GM06990 (cell line): ENCODE measurements at places on chromosomes 1 and 21.

DNA sequence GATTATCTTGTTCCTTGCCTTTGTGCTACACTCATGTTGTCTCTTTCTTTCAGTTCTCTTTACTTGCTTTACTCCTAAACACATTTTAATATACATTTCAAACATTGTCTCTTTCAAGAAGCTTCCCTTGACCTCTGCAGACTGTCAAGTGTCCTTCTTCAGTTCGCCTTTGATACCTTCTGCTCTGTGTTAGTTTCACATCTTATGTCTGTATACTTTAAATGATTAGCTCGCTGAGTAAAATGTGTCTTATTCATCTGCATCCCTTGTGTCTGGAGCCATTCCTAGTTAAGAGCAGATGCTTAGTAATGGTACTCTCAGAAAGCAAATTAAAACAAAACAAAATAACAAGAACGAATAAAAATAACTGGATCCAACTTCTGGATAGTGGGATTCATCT lies 303.3 kb downstream of the S1PR1 start:
- no peak for DNase-seq

GRCh38 chr21:35664683-35665082 lies 395.6 kb downstream of the SETD4 start:
- DNase-seq = no peak

- no peak for DNase-seq
Observed at GRCh38 chr1:156238248-156238647, 3.7 kb upstream of the BGLAP start.

DNA sequence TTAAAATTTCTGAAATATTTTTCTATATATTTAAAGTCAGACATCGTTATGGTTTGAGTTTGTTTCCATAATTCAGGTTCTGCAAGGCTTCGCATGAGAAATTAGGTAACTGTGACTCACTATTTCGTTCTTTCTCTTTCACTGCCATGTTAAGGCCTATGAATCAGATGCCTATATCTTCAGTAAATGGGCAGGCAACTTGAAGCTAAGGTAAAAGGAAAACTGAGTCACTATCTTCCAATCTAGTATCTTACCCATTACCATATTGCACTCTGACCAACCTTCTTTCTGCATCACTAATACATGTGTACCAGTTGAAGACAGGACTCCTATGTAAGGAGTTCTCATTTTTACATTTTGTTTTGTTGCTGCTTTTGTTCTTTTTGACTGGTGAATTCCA lies 37.8 kb downstream of the PYHIN1 start:
- no peak for DNase-seq

- DNase-seq = no peak
Observed at GRCh38 chr1:221637641-221638041, 104.2 kb downstream of the DUSP10 start.

- DNase-seq = no peak
Observed at GRCh38 chr1:233004451-233004850, 54.0 kb downstream of the NTPCR start.

DNA sequence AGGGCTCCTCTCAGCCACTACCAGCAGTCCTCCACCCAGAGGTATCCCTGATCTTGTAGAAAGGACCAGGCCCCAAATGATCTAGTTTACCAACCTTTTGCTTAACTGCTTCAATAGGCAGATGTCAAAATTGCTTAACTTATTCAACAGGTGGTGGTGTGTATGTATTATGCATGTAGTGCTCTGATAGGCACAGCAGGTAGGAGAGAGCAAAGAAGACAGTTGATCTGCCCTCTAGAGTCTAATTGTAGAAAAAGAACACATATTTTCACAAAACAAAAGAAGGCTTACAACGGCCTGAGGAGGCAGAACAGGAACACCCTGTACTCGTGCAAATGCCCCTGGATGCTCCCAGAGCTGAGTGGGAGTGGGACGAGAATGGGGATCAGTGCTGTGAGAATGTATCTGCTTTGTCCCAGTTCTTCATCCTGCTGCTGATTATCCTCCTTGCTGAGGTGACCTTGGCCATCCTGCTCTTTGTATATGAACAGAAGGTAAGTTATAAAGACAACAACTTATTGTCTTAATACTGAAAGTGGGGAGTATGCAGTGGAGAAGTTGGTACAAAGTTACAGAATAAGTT lies 21.1 kb downstream of the CD53 start:
- no peak for DNase-seq

- DNase-seq = no peak
Observed at GRCh38 chr1:158391099-158391498, 8.2 kb downstream of the OR10T2 start.

DNA sequence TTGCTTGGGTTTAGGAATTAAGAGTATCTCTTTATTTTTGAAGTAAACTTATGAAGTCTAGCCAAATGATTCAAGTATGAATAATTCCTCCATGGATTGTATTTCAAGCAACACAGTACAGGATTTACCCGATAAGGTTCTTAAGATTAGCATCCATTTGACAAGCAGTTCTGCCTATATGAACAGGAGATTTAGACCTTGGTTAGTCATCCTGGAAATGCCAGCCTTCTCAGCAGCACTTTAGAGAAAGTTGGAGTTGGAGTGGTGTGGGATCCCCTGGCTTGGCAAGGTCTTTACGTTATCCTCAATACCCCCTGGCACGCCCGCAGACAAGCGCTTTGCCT lies 1.6 kb downstream of the BCAR3 start:
- no peak for DNase-seq

GRCh38 chr1:207003210-207003609 lies 29.3 kb downstream of the C1orf116 start:
- no peak for DNase-seq

- DNase-seq = no peak
Observed at GRCh38 chr1:110055493-110056284, 14.8 kb downstream of the ALX3 start.

GRCh38 chr1:162919034-162919433 lies 58.1 kb upstream of the CCDC190 start:
- DNase-seq = no peak

DNA sequence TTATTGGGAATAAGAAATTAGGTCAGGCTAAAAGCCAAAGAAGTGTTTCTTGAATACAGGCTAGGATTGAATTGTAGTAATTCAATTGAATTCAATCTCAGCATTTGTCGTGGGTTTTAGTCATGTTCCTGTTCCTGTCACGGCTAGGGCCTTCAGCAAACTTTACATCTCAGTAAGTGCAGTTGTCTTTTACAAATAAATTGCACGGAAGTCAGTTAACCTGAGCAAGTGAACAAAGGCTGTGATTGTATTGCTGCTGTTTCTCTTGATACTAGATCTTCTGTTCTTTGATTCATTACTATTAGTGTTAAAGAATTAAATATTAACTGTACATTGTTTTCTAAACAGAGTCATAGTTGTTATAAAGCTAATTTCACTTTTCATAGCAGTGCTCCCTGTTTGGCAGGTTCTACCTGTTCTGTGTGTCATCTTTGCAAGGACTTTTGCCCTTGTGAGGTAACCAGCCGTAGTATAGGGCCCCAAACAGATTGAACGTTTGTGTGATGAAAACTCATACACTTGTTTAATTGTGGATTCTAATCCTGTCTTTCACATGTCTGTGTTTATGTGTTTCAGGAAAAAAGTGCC lies 164.4 kb downstream of the EDEM3 start:
- DNase-seq = no peak

- no peak for DNase-seq
Observed at GRCh38 chr21:17146426-17146825, 366.4 kb upstream of the CXADR start.

- DNase-seq = no peak
Observed at GRCh38 chr21:32876426-32876825, 104.9 kb upstream of the PAXBP1 start.

DNA sequence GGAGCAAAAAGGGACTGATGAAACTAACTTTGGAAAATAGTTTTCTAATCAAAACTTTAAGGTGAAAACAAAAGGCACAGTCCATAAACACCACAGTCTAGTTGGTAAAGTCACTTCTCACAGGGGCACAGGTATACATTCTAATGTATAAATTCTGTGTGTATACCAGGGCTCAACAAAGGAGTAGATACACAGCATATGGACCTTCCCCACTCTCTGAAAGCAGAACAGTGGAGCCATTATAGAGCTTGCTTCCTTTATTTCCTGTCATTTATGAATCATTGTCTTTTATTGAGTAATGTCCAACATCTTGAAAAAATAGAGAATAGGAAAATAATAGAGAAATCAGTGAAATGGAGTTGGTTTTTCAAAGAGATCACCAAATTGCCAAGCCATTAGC lies 746.5 kb upstream of the CHRM3 start:
- DNase-seq = no peak

DNA sequence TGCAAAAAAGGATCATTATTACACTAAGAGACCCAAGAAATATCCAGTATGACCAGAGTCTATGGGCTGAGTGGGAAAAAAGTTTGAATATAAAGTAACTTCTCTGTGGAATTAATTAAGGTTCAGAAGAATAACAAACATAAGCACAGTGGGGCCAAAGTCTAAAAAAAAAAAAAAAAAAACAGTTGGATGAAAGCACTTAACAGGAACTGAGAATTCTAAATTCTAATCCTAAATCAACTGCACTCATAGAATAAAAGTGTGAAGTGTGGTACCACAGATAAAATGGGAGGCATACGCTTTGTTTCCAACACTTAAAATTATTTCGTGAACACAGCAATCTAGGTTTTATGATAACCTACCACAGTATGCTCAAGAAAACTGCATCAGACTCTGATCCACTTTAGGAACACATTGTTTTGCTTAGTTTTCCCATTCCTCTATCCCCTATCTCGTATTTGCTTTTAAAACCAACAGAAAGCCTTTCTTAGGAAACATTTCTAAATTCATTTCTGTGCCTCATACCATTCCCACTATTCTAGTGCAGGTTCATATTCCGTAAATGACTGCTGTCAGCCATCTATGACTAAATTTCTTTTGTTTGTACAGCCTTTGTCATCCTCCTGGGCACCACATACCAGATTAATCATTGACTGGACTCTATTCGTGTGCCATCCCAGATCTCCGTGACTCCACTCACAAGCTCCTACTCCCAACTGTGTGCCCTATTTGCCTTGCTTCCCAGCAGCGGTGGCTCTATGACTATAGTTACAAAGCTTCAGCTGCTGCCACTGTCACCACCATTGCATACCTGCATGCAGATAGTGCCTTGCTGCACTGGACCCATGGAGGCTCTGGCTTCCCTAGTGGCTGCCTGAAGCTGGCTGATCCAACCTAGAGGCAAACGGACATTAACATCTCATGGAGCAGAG lies 24.9 kb downstream of the CHML start:
- no peak for DNase-seq

DNA sequence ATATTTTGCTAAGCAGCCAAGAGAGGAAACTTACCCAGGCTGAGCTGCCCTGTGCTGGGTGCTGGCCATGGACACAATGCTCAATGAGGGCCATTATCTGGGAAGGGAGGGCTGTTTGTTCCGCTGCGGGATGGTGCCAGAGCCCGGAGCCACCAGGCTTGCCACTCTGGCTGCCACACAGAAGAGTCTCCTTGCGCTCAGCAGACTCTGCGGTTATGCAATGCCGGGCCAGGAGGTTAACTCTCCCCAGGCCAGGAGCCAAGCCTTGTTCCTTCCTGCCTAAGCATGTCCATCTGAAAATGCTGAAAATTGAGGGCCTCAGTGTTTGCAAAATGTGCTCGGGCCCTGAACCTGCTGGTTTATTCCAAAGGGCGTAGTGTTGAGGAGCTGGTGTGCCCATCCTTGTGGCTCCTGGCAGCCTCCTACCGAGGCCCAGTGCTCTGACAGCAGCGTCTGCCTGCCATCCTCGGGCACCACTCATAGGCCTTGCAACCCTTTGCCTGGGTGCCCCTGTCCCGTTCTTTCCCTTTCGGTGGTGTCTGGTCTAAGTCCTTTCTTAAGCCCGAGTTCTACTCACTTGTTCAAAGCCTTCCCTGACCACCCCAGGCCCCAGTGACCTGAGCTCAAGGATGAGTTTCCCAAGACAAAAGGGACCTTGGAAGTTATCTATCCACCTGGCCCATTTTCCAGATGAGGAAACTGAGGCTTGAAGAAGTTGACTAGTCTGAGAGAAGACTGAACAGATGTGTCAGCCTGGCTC lies 133.8 kb upstream of the EDN2 start:
- no peak for DNase-seq

DNA sequence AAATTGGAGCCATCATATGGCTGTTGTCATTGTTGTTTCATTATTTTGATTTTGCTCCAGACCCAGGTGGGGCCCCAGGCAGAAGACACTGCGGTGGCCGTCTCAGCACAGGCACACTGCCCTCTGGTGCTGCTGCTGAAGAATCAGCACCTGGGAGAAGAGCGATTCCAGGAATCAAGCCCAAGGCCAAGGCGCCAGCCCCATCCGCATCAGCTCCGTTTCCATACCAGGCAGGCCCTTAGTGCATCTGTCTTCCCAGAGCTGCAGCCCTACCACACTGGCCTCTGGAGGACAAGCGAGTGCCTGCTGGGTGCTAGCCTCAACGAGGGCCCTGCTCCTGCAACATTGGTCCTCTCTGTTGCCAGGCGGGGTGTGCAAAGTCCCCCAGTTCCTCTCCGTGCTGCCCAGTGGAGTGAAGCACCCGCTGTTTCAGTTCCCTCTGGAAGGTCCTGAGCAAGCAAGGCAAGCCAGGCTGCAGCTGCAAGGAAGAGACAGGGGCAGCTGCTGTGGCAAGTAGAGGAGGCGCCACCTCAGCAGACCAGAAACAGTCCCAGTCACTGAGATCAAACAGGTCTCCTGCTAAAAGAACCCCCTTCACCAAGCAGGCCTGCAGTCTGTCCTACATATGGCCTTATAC lies 5.2 kb downstream of the GRIK3 start:
- DNase-seq = peak; percentile 23
